Fibroblast of skin of right quadriceps (primary cell): ENCODE measurements at places on chromosomes 12 and 14.

DNA sequence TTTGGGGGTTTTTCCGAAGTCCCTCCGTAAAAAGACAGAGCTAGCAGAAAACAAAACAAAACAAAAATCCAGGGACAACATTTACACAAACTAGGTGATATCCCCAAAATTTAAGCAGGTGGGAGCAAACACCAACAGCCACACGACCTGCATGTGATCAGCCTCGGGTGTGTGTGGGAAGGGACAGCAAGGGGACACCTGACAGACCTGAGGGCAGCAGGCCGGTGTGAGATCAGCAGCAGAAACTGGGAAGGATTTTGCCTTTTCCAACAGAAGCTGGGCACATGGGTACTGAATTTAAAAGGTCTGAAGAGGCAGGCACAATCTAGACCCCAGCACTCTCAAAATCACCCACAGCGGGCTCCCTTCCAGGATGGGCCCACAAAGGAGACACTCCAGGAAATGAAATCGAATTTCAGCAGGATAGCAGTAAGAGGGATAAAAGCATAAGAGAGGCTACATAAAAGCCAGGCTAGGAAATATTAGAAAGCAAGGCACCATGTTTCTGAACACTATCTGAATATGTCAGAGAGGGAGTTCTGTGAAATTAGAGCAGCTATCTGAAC is 36.5 kb upstream of the SELPLG start:
- DNase-seq, result no peak

DNA sequence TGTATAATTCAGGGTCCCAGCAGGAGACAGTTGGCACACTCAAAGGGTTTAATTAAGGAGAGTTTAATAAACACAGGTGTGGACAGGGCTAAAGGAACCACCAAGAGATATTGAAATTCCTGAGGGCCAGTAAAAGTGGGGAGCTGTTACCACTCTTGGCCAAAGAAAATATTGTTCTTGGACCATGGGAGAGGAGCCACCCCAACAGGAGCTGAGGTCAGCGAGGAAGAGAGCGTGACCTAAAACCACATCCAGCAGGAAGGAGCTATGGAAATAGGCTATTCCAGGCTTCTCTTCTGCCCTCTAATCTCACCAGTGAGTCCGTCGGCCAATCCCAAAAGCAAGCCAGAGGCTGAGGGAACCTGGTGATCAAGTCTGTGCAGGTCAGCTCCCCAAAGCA is 390.8 kb downstream of the MED13L start:
- DNase-seq, result no peak

GRCh38 chr12:63103494-63104131 is 47.4 kb downstream of the AVPR1A start:
- DNase-seq, result peak; percentile 10

- DNase-seq, result peak; percentile 87
Observed at GRCh38 chr14:52313903-52314594, at the start of gene PTGER2. Gene PTGER2 (plus strand): TSS chr14:52314312. CDS start chr14:52314549, 237 bp downstream.

DNA sequence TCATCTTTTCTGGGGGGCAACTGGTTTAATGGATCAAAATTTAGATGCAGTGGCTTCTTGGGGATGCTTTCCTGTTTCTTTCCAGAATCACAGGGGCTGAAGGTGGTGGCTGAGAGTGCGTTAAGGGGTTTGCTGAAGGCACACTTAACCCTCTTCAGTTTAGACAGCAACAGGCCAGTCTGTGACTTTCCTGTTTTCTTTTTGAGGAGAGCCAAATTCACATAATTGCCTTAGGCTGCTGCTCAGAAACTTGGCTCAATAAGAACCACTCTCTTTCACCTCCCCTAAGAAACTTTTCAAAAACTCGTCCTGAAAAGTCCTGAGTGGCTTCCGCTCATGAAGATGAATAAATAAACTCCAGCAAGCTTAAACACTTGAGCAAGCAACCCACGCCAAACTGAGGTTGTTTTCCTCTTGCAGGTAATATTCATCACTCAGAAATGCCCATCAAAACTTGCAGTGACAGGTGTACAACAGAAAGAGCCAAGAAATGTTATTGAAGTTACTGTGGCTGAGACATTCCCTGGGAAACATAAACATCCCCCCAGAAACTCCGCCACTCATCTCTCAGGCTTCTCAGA is 510.4 kb downstream of the TMEM132D start:
- DNase-seq, result no peak

GRCh38 chr12:42003031-42003430 is 141.6 kb downstream of the GXYLT1 start:
- no peak for DNase-seq

DNA sequence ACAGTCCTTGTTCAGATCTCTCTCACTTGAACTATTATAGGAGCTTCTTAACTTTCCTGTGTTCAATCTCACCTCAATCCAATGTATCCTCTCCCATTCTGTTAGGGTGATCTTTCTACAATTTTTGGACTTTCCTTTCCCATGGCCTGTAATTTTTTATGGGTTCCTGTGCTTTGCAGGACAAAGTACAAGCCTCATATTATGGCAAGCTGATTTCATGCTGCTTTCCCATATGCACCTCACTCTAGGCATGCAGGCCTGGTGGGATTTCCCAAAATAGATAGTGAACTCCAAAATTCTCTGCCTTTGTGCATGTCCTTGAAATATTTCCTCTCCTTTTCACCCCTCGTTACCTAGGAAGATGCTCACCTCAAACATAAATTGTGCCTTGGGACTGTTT is 499.4 kb downstream of the NAV3 start:
- DNase-seq, result no peak

DNA sequence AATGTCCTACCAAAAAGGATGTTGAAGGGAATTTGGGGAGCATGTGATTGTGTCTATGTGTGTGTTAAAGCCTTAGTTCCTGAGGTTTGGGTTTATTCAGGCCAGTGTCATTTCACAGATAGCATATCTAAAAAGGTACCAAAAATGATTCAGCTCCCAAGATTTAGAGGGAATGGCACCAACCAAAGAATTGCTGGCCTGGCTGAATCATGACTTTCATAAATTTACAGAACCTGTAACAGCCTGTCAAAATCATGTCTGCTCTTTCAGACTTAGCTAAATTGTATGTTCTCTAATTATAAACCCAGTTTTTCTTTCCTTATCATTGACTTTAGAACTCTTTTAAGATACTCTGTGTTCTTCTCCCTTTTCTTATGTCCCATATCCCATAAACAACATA is 231.5 kb downstream of the NUBPL start:
- DNase-seq, result no peak

- DNase-seq, result peak; percentile 20
Observed at GRCh38 chr12:102169922-102170621, 27.6 kb downstream of the PMCH start.

DNA sequence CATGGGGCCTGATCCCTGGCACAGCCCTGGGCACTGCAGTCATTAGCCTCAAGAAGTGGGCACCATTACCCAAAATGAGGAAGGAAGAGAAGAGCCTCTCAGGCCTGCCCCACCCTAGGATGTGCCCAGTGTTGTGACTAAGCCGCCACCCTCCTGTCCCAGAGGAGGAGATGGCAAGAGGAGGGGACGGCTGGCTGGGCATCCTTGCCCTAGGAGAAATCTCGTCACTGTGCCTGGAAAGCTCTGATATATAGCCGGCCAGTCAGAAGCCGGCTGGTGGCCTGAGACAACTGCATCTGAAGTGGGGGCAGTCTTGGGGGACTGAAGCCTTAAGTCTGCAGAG is 115.2 kb downstream of the LGMN start:
- no peak for DNase-seq

DNA sequence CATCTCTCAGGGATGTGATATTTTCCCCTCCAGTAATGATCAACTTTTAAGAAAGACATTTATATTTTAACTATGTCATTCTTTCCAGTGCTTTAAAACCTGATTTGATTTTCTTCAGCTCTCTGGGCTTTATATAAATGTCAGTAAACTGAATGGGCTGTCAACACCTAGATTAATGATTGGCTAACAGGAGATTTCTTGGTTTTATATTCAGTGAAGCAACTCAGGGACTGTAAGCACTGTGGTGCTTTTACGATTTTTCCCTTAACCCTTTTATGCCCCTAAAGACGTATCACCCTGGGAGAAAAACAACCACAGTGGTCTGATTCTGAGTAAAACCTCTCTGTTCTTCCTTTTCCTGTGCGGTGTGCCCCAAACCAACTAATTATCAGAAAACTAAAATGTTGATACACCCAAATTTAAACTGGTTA is 38.0 kb downstream of the PTGER2 start:
- DNase-seq, result peak; percentile 82

- DNase-seq, result peak; percentile 22
Observed at GRCh38 chr12:29148596-29148910, 525 bp upstream of the FAR2 start.

DNA sequence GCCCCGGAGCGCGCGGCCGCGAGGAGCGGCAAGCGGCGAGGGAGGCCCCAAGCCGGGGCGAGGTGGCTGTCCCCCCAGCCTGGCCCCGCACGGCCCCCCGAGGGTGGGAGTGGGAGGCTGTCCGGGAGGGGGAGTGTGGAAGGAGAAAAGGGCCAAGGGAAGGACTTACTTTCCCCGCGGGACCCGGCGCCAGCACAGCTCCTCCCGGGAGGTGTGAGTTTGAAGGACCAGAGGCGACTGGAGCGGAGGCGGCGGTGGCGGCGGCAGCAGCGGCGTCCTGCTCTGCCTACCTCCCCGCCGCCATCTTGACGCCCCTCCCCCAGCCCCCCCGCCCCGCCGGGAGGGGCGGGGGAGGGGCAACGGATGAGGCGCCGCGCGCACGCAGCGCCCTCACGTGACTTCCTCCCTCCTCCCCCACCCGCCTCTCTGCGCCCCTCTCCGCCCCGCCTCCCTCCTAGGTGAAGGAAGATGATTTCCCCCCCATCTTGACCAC is at the start of gene SBNO1:
Gene SBNO1, minus strand, starts transcription at position 316 of the 493 bp plus-strand sequence. CDS start 14,406 bp downstream, outside the sequence.
- DNase-seq, result peak; percentile 91

- no peak for DNase-seq
Observed at GRCh38 chr14:93870377-93870776, 56.8 kb upstream of the FAM181A start.

DNA sequence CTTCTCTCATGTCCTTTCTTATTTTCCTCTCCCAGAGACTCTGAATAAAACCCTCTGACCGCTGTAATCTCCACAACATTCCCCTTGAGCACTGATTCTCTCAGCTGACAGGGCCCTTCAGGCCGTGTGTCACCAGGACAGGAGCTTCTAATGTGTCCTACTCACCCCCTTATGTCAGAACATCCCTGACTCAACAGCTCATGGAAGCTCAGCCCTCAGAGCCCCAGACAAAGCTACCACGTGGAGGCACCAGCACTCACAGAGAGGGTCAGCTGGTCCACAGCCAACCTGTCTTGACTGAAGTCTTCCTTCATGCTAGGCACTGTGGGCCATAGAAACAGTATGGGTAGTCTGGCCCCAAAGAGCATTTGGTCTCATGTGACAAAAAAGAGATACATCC is 49.8 kb downstream of the SMUG1 start:
- DNase-seq, result peak; percentile 37

DNA sequence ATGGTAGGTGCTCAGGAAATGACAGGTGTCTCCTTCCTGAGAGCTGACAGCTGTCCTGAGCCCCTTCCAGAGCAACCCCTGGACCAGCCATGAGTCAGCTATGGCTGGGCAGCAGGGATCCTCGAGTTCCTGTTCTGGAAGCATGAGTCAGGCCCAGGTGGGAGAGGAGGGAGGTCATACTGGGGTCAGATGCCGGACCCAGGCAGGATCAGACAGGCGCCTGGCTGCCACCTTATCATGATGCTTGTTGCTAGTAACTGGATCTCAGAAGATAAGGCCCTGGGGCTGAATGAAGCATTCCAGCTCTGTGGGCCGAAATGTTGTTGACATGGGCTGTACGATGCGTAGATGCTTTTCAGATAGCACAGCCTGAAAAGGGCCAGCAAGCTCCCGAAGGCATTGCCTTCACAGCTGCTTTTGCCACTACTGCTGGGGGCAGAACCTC is 17.4 kb upstream of the KRT7 start:
- DNase-seq, result no peak

DNA sequence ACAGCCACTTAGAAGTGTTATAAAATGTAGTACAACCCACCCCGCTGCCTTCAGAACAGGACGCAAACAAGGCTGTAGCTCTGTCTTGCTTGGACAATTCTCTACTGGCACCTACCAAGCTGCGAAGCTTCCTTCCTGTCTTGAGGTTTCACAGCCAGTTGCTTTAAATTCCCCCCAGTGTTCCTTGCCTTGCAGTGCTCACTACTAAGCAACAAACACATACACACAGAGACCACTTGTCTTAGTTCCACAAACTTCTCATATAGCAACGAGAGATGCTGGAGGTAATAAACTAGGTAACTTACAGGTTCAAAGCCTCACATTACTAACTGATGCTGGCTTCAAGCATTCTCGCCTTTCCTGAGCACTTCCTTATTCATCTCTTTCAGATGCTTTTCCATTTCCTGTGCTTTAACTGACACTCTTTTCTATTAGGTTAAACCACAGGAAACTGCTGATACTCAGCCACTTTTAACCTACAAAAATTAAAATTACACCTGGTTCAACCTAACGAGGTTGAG is 91.5 kb upstream of the PTGDR start:
- DNase-seq, result no peak

GRCh38 chr14:93490001-93490400 is 59.3 kb downstream of the UNC79 start:
- DNase-seq, result no peak

- no peak for DNase-seq
Observed at GRCh38 chr12:34346372-34347034, 324.2 kb downstream of the ALG10 start.

GRCh38 chr12:112868459-112869041 is 38.2 kb upstream of the OAS1 start:
- no peak for DNase-seq
